ENCODE measurements at places on chromosomes 4 and X.

DNA sequence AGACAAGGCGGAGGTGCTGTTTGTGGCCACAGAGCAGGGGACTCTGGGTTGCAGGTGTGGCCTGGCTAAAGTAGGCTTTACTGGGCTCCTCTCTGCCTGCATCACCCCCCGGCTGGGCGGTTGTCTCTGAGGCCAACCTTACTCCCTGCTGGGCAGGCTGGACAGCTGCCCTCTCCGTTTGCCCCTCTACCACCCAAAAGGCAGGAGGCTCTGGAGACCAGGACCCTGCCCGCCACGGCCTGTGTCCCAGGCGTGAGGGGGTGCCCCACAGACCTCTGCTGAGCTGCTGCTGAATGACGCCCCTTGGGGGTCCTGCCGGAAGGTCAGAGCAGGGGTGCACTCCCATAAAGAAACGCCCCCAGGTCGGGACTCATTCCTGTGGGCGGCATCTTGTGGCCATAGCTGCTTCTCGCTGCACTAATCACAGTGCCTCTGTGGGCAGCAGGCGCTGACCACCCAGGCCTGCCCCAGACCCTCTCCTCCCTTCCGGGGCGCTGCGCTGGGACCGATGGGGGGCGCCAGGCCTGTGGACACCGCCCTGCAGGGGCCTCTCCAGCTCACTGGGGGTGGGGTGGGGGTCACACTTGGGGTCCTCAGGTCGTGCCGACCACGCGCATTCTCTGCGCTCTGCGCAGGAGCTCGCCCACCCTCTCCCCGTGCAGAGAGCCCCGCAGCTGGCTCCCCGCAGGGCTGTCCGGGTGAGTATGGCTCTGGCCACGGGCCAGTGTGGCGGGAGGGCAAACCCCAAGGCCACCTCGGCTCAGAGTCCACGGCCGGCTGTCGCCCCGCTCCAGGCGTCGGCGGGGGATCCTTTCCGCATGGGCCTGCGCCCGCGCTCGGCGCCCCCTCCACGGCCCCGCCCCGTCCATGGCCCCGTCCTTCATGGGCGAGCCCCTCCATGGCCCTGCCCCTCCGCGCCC, 920 bp downstream of the HTT-AS start:
- peak; percentile 6 for DNase-seq

DNA sequence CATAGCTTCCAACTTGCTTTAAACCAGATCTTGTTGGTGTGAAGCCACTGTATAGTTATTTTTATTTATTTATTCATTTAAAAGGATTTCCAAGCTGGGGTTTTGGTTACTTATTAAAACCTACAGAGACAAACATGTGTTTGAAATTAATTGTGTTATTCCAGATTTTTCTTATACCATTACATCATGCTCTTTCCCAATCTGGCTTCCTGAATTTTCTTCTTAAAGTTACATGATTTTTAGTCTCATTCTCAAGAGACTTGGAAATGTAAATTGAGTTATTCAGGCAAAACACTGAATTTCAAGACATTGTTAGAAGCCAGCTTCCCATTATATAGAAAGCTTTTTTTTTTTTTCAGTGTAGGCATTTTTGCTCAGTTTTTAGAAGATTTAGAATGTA, 381.9 kb downstream of the IL1RAPL1 start:
- no peak for DNase-seq

DNA sequence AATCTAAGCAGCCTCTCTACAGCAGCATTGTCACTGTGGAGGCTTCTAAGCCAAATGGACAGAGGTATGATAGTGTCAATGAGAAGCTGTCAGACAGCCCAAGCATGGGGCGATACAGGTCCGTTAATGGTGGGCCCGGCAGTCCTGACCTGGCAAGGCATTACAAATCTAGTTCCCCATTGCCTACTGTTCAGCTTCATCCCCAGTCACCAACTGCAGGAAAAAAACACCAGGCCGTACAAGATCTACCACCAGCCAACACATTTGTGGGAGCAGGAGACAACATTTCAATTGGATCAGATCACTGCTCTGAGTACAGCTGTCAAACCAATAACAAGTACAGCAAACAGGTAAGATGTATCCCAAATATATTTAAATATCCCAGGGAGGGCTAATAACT, 4.1 kb downstream of the PCDH7 start:
- DNase-seq: no peak

GRCh38 chr4:165519591-165519990, 140.8 kb downstream of the CPE start:
- DNase-seq: no peak

DNA sequence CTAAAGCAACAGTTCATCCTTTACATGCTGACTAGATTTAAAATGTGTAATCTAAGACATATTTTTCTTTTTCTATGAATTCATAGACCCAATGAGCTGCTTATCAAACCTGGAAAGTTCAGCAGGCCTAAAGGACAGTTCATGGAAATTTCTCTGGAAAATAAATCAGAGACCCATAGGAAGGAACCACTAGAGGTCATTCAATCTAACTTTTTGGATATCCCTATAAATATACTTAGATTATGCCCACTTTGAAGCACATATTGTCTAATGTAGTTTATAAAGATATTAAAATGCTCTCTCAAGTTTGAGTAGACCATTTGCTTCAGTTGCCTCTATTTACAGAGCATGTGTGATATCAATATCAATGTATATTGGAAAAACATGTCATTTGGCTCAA, 473.0 kb downstream of the FAT4 start:
- no peak for DNase-seq

DNA sequence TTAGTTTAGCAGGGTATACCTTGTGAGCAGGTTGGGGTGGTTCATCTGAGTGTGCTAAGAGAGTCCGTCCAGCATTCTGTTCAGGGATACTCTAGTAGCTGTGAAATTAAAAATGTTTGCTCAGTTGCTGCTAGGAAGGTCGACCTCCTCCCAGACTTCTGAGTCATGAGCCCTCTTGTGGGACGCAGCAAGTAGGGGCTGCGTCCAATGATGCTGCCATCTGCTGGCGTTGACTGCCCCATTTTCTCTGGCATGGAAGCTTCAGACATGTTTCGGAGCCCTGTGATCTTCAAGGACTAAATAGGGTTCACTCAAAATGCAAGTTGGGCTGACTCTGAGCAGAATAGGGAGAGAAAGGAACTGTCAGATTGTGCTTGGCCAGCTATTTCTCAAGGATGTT, 201.0 kb upstream of the ARSJ start:
- peak; percentile 37 for DNase-seq

- DNase-seq: no peak
Observed at GRCh38 chr4:114613560-114613959, 15.0 kb downstream of the UGT8 start.

DNA sequence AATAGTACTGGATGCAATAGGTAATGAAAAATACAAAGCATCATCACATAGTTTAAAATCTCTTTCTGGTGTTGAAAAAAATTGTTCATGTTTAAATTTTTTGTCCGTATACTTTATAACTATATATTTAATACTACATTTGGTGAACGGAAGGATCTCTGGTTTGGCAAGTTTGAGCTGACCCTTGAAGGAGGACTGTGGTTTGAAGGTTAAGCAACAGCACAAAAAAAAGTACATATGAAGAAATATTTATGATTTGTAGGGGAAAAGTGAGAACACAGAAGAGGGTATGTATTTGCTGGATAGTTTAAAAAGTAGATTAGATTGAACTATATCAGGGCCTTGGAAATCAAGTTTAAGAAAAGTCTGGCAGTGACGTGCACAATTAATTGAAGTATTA, 13.3 kb downstream of the SRP72 start:
- DNase-seq: no peak

DNA sequence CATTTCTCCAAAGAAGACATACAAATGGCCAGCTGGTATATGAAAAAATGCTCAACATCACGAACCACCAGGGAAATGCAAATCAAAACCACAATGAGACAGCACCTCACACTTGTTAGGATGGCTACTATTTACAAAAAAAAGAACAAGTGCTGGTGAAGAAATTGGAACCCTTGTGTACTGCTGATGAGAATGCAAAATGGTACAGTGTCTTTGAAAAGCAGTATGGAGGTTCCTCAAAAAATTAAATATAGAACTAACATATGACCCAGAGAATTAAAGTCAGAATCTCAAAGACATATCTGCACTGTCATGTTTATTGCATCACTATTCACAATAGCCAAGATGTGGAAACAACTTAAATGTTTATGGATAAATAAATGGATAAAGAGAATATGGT, 20.9 kb downstream of the PAGE4 start:
- DNase-seq: no peak

DNA sequence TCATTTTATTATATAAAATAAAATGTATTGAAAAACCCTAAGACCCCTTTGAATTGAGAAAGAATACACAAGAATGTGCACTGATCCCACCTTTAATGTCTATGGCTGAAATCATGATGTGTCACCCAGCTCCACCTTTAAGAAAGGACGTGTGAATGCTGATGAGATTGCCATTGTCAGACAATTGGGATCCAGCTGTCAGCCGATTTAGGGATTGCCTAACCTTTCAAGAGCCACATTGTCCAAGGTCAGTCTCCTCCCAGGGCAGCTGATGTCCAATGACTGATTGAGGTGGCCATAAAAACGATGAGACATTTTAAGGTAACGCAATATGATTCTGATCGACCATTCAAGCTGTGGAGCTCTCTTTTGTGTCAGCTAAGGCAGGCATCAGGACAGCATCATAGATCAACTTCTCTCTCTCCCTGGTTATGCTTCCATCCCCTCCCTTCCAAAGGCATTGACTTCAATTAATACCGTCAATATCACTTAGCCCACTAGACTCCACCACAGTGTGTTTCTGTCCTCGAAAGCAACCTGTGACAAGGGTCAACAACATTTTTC, 1676.4 kb downstream of the PCDH7 start:
- no peak for DNase-seq

DNA sequence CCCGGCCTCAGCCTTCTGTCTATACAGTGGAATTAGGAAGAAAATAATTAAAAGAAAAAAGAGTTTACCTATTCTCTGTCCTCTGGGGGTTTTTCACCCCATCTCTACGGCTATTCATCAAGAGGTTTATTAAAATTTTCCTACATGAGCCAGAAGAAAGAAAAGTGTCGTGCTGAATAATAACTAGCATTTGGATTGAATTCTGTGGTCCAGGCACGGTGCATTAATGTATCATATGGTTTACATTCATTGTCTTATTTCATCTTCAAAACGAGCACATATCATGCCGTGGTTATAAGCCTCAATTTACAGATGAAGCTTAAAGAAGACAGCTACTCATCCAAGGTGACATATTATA, 5.4 kb upstream of the NAA15 start:
- no peak for DNase-seq

DNA sequence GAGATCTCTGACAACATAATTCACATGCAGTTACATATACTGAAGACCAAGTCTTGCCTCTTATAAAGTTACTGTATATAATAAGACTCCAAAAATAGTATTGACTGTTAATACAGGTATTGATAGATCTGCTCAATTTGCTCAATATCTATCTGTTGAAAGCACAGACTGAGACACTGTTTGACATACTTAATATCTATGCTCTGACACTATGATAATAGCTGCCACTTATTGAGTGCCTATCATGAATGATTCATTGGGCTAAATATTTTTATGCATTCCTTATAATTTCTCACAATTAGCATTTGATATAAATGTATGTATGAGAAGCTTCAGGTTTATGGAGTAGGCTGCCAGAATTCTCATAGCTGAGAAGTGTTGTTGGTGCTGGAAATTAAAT, 1600.9 kb upstream of the IGFBP7 start:
- no peak for DNase-seq

All from stimulated activated naive CD8-positive, alpha-beta T cell treated with anti-CD3 and anti-CD28 coated beads, Interleukin-15, Interleukin-2, amounts not matched to agents 100 U/mL and 50 U/mL, for 24 hours (primary cell).